NAMALWA (cell line): ENCODE measurements at places on chromosomes 2 and 18.

GRCh38 chr18:48002933-48003365 is 72.5 kb upstream of the SMAD2 start:
- DNase-seq, result no peak

DNA sequence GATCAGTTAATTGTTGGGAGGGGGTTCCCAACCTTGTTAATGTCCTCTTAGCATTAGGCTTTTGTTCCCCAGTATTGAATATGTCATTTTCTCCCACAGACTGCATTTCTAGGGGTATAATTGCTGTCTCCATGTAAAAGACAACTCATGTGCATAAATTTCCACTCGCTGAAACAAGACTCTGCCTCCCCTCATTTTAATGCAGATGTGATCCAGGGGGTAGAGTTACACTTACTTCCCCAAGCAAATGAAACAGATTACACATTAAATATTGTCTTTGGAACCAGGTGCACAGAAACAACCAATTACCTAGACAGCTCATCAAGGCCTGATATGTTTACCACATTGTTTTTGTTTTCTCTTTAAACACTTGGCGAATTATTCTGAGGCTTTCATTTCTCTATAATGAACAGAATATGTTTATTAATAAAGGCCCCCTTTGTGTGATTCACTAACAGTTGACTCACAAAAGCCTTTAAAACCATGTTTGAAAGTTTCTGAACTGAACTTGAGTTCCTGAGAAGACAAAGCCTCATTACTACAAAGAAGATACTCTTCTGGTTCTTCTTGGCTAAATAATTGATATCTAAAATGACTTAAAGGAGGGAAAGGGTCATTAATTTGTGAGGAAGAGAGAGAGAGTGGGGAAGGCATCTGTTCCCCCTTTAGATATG is 15.0 kb upstream of the ACVR1 start:
- no peak for DNase-seq

GRCh38 chr2:196275646-196276352 is 104.4 kb upstream of the STK17B start:
- DNase-seq, result peak; percentile 70

DNA sequence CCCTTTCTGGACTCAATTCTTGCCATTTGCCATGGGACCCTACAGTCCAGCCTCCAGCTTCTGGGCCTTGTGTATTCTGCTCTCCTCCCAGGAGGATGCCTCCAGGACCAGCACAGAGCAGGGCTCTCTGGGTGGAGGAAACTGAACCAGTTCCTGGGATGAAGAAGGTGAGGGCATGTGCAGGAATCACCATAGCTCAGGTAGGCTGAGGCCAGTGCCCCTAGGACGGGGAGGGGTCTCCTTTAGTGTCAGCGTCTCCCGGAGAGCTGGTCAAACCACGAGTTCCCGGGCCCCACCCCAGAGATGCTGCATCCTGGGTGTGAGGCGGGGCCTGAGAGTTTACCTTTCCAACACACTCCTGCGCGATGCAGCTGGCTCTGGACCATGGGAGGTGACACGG is 5.8 kb upstream of the PRELID3A start:
- no peak for DNase-seq

DNA sequence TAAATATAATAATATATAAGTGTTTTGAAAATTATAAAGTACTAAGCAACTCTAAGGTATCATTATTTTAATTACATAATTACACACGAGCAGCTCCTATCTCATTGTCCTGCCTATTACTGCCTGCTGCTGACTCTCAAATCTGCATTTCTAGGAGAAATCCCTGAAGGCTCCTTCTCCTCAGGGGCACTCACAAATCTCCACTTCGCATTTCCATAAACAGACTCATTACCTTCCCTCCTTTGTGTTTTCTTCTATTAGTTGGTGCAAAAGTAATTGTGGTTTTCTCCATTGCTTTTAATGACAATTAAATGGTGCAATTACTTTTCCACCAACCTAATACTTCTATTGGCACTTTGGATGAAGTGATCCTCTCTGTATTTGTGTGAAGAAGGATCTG is 135.0 kb upstream of the HNMT start:
- no peak for DNase-seq

- no peak for DNase-seq
Measured at GRCh38 chr2:3265981-3266924, 111.4 kb downstream of the EIPR1 start.

GRCh38 chr2:101704816-101705578 is 7.5 kb downstream of the MAP4K4 start:
- DNase-seq, result no peak

DNA sequence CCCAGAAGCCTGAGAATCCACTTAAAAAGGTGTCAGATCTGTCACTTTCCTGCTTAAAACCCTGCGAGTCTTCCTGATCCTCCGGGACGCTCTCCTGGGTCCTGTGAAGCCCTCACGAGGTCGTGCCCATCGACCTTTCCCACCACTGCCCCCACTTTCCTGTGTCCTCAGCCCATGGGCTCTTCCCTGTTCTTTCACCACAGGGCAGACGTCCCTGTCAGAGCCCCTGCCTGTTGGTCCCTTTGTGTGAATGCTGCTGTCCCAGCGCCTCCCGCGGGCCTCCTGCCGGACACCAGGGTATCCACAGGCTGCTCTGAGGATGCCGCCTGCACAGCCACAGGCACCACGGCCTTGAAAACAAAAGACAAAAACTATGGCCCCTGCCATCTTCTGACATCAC is 125.6 kb downstream of the TMEM18 start:
- DNase-seq, result no peak

GRCh38 chr2:132605236-132606180 is 64.5 kb downstream of the LYPD1 start:
- DNase-seq, result no peak

GRCh38 chr2:214244847-214245246 is 166.0 kb upstream of the VWC2L start:
- DNase-seq, result no peak

GRCh38 chr2:100554798-100555407 is 7.9 kb upstream of the PDCL3 start:
- no peak for DNase-seq

GRCh38 chr2:174328961-174329715 is 5.6 kb upstream of the SP9 start:
- no peak for DNase-seq

DNA sequence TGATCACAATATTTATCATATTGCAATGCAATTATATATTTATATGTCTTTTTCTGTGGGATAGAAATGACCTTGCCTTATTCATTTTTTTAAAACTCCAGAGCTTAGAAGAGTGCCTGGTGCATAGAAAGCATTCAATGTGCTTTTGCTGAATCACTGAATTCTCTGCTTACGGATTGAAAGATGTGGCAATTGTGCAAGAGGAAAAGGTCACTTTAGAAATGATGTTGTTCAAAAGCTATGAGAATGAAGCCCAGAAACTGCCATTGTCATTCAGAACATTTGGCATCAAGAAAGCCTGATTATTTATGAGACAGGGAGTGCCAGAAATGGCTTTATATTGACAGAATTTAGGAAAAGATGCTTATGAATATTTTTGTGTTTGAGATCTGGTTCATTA is 678.6 kb upstream of the CDH2 start:
- DNase-seq, result no peak

DNA sequence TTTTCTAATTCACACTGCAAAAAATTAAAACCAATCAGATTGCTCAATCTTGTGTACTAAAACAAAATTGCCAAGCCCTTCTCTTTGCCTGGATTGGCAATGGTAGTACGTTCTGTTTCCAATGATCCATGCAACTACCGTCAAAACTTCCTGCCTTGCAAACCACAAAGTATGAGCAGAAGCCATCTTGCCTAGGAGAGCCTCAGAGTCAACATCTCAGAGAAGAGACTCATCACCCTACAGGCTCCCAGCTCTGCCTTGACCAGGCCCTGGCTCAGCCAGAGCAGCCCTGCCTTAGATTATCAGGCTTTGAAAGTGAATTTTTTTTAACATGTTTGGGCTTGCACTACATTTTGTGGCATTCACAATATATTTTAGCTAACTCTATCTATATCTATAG is 574.1 kb downstream of the SATB2 start:
- DNase-seq, result no peak

GRCh38 chr2:234974501-234975385 is 22.9 kb downstream of the SH3BP4 start:
- no peak for DNase-seq

GRCh38 chr18:73384246-73384645 is 516.5 kb upstream of the NETO1 start:
- no peak for DNase-seq

GRCh38 chr2:196590286-196590685 is 49.2 kb upstream of the CCDC150 start:
- no peak for DNase-seq
